ENCODE measurements at places on chromosomes 12 and 14. TPM values are rescaled to one million over a fixed set of nuclear protein-coding genes. Genes with fewer than 3 reads are reported as not detected.
A peak's percentile ranks its signal among the peaks of the same experiment; 100 is the strongest.

KRT4 gene
- total RNA-seq = not detected

CCDC196 gene
- not detected for total RNA-seq

OTX2 gene
- not detected for total RNA-seq

PRIMA1 gene
- total RNA-seq = not detected

SLC7A8 gene
- total RNA-seq = 4.0 TPM

LMO3 gene
- total RNA-seq = not detected

CEBPE gene
- not detected for total RNA-seq

RNFT2 gene
- 5.7 TPM for total RNA-seq

PLA2G1B gene
- not detected for total RNA-seq

TTC9 gene
- total RNA-seq = 1.3 TPM

DCD gene
- not detected for total RNA-seq

NKX2-1 gene
- not detected for total RNA-seq

LRP1-AS gene
- total RNA-seq = not detected

IFNG-AS1 gene
- total RNA-seq = not detected

LHX5 gene
- 0.02 TPM for total RNA-seq

DNA sequence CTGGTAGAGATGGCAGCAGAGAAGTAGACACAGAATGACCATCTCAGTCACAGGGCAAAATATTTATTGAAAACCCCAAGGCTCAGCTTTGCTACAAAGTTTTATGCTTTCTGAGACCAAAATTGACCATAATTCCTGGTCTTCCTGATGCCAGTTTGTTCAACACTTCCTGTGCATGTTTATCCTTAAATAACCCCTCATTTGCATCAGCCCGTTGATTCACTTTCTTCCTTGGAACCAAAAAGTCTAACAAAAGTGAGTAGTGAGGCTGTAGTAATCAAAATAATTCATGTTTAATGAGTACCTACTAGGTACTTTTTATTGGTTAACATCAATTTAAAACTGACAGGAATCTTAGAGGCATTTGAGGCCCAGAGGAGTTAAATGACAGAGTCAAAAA, 51.7 kb downstream of the TRHDE start:
- DNase-seq = peak; percentile 52

DNA sequence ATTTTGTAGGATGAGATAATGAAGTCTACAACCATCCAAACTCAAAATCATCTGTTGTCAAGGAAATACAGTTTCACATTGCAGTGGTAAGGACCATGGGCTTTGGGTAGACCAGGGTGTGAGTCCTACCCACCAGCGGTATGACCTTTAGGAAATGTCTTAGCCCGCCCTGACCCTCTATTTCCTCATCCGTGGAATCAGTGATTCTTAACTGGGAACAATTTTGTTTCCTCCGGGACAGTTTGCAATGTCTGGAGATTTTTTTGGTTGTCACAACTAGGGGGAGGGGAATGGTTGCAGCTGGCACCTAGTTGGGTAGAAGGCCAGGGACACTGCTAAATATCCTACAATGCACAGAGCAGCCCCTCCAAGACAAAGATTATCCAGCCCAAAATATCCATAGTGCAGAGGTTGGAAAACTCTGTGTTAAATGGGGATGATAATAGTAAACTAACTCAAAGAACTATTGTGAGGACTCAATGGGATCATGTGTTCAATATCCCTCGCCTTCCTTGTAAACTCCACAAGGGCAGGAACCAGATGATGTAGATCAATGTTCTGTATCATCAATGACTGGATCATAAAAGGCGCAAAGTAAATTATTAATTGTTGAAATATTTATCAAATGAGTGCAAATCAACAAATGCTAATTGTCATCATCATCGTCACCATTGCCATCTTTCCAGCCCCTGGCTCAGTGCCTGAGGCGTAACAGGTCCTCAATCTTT, 15.7 kb upstream of the IFT81 start:
- no peak for DNase-seq

DNA sequence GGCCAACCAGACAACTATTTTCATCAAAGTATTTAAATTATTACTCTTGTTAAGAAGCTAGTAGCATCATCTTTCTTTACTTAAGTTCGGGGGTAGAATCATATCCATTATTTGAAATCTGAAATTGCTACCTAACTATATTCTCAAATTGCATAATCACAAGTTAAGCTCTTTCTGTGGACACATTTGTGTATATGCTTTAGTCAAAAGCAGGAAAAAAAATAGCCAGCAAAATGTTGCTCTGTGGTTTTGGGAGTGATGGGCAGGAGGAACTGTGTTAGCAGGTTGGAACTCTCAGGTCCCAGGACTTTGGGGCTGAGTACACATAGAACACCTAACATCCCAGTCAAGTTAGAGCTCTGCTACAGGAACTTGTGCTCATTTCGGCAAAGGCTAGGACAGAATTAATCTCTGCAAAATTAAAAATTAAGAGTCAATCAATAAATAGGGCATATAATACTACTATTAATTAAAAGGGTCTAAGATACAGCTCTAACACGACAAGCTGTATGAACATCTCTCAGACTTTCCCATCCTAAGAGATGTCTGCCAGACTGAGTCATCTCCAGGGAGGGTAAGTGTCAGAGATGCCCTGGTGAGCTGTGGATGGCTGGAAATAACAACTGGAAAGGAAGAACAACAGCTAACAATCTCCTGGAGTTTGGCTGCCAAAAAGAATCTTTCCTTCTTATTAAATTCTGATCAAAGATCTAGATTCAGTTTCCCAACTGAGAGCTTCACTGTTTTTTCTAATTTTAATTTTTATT, 203.5 kb upstream of the GZMB start:
- no peak for DNase-seq

- DNase-seq = no peak
Observed at GRCh38 chr14:35932659-35933159, 106.6 kb downstream of the BRMS1L start.

DNA sequence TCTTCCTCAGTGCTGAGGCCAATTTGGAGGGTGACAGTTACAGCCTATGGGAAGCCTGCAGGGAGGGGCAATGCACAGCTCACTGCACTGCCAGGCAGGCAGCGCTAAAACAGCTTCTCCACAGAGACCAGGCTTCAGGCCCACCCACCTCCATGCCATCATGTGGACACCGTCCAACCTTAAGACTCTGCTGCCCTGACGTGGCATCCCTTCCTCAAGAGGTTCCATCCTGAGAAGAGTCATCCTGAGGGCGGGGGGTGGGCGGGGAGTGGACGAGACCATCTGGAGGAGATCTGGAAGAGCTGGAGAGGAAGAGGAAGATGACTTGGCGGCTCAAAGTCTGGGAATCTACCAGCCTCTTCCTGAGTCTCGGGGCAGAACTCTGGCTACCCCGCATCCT, 8.4 kb upstream of the ACVRL1 start:
- peak; percentile 49 for DNase-seq

- no peak for DNase-seq
Observed at GRCh38 chr12:64352181-64352580, 38.4 kb downstream of the C12orf56 start.

GRCh38 chr12:103725398-103725797, 115.6 kb downstream of the NT5DC3 start:
- no peak for DNase-seq

- DNase-seq = peak; percentile 75
Observed at GRCh38 chr14:52111583-52111982, 42.7 kb upstream of the NID2 start.

DNA sequence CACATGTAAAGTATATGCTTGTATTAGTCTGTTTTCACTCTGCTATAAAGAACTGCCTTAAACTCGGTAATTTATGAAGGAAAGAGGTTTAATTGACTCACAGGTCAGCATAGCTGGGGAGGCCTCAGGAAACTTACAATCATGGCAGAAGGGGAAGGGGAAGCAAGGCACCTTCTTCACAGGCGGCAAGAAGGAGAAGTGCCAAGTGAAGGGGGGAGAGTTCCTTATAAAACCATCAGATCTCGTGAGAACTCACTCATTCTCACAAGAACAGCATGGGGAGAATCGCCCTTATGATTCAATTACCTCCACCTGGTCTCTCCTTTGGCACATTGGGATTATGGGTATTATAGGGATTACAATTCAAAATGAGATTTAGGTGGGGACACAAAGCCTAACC, 229.5 kb upstream of the PLXNC1 start:
- DNase-seq = no peak

DNA sequence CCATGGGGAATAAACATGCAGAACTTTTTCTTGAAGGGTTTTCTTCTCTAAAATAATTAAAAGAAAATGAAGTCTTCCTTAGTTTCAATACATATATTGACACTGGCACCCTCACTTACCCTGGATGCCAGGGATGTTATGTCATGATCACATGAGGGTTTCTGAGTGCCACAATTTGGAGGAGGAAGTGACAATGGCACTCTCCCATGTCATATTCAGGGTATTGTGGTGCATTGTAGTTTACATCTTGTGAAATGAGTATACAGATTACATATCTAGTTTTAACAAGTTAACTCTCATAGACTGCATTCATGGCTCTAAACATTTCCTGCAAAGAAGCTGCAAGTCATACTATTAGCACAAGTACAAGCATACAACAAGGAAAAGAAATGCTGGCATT, 37.7 kb downstream of the CCDC177 start:
- DNase-seq = no peak

GRCh38 chr12:109650808-109651207, 62.8 kb upstream of the FAM222A start:
- no peak for DNase-seq

- DNase-seq = no peak
Observed at GRCh38 chr12:65511912-65512311, 233.4 kb downstream of the MSRB3 start.

DNA sequence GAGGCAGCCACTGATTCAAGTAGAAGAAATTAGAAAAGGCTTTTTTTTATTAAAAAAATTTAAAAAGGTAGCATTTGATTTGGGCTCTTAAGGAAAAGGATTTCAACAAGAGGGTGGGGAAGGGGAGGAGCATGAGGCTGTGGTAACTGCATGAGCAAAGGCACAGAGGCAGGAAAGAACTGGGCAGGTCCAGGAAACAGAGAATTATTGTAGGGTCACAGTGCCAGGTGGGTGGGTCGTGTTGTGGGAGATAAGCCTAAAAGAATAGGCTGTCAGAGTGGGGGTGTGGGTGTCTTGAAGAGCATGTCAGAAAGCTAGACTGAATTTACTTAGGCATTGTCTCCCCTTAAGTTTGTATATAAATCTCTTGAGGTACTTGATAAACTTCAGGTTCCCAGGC, 7.8 kb downstream of the LIMA1 start:
- DNase-seq = no peak

DNA sequence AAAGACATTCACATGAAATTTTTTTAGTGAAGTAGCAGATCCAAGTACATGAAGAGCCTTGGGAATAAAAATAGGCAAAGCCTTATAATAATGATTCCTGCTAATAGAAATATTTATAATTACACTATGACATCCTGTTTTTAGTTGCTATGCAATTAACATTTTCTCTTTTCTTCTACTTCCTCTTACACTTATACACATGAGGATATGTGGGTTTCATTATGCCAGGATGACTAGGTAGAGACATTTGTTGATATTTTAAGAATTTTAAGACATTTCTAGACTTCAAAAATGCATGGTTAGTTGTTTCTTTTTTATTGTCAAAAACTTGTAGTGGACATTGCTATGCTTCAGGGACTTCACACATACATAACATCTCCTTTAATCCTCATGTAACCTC, 326.8 kb downstream of the SYT1 start:
- no peak for DNase-seq

GRCh38 chr12:57744194-57744776, 554 bp upstream of the TSPAN31 start:
- DNase-seq = no peak

GRCh38 chr14:101286271-101287018, 274.9 kb upstream of the DIO3 start:
- DNase-seq = no peak

GRCh38 chr12:30679241-30679640, 16.4 kb downstream of the IPO8 start:
- no peak for DNase-seq

GRCh38 chr14:96729889-96730288, 67.3 kb upstream of the VRK1 start:
- DNase-seq = no peak

DNA sequence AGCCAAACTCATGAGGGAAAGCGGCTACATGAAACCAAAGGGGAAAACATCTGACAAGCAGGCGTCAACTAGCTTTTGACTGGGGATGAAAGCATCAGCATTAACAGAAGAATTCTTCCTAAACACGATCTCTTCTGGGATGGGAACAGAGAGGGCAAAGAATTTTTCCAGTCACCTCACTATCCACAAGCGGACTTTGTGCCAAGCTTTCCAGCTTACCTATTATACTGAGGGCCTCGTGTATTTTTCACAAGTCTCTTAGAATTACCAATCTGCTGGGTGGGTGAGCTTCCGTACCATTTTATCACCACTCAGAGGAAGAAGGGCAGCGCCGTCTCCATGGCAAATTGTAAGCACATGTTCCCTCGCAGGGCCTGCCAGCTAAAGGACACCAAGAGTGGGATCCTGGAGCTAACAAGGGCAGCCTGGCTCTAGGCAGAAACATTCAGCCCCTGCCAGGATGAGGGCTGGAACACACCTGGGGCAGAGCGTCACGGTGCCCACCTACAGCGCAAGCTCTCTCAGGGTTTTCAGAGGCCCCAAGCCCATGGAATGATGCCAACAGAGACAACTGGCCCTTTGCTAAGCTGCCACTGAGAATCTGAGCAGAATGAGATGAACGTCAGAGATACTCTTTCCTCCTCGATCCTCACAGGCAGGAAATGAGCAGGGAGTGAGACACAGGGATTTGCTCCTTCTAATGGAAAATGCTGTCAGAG, 74.6 kb downstream of the CHGA start:
- no peak for DNase-seq

GRCh38 chr12:82069931-82070514, 288.2 kb downstream of the CCDC59 start:
- no peak for DNase-seq

DNA sequence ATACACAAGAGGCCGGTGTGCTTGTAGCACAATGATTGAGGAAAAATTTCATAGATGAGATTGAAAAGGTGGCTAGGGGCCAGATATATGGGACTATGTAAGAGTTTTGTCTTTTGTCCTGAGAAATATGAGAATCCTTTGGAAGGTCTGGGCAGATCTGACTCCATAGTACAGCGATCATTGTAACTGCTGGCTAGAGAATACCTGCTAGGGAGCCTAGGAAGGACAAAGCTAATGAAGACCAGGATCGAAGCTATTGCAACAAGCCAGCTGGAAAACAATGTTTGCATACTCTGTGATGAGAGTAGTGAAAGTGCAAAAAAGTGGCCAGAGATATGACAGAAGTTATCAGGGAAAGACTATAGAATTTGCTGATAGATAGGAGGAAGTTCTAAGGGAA, 537.6 kb downstream of the C12orf50 start:
- no peak for DNase-seq

- DNase-seq = peak; percentile 8
Observed at GRCh38 chr14:100015251-100015655, 50.0 kb upstream of the EVL start.

DNA sequence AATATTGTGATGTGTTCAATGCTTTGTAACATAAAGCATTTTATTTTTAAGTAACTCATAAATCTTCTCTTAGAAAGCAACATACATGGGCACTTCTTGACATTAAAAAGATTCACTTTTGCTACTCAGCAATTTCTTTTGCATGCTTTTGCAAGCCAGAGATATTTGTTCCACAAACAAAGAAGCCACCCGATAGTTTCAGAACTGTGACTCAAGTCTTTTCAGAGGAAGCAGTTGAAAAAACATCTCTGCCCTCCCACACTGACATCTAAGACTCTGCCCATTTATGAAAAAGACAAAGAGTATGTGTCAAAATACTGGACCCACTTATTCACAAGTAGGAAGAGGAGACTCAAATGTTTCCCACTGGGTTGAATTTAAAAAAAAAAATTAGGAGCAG, 7.5 kb downstream of the APPL2 start:
- peak; percentile 59 for DNase-seq
